A673 (cell line): ENCODE measurements at places on chromosomes 3 and 15. TPM values are rescaled to one million over a fixed set of nuclear protein-coding genes. Genes with fewer than 3 reads are reported as not detected.

The GOLGA6A gene
- not detected in 2 replicates for total RNA-seq

The CLDN16 gene
- 0.09 and 0.50 TPM in 2 replicates for total RNA-seq

The PRICKLE2 gene
- total RNA-seq = 0.04 TPM in 1 of 2 replicates, not detected in the other

The SPINK8 gene
- not detected in 2 replicates for total RNA-seq

The SCAANT1 gene
- not detected in 2 replicates for total RNA-seq

The CIDEC gene
- total RNA-seq = not detected in 2 replicates

The RBP2 gene
- total RNA-seq = not detected in 2 replicates

The TF gene
- 0.11 and 0.13 TPM in 2 replicates for total RNA-seq

The ECT2 gene
- total RNA-seq = 98.5 and 102 TPM in 2 replicates

The GTF2E1 gene
- 21.7 and 24.3 TPM in 2 replicates for total RNA-seq

The GATM gene
- 9.5 and 11.0 TPM in 2 replicates for total RNA-seq

The GHSR gene
- not detected in 2 replicates for total RNA-seq

The AHSG gene
- 3.2 and 4.9 TPM in 2 replicates for total RNA-seq

The CPLX3 gene
- total RNA-seq = 0.17 and 0.28 TPM in 2 replicates

The CELF6 gene
- total RNA-seq = not detected in 2 replicates

The CACNA2D3 gene
- not detected in 2 replicates for total RNA-seq

DNA sequence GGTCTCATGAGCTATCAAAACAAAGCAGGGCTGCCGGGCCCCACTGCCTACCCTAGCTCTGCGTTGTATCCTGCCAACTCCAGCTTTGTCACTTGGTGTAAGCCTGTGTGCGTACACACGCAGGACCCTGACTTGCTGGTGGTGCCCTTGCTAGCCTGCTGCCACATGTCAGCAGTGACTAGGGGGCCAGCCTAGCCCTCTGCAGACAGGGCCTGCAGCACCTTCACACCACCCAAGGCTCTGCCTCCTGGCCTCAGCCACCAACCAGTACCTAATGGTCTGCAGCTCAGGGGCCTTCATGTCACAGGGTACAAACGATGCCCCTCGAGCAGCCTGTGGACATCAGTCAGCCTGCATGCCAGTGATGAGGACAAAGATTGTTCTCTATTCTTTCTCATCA, 30.1 kb upstream of the DUSP7 start:
- H3K4me1 ChIP-seq = no peaks in the 10 kb centered on the region
- H3K4me3 ChIP-seq = no peak overlapping the region
- H3K27ac ChIP-seq = no peak overlapping the region
- no peak for DNase-seq

DNA sequence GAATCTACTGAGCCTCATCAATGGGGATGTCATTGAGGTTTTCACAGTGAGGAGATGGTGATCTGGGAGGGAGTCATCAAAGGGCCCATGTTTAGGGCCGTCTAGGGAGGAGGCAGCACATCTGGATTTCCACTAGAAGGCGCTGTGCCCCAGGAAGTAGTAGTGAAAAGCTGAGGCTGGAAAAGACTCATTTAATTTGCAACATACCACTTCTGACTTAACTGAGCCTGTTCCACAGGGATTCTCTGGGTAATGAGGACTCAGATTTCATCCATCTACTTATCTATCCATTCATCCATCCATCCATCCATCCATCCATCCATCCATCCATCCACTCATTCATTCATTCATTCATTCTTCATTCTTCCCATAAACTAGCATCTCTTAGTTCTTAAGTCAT, 17.4 kb upstream of the SHF start:
- no peaks in the 10 kb centered on the region for H3K4me1 ChIP-seq
- DNase-seq = peak; percentile 85
- H3K27me3 ChIP-seq = no peaks in the 10 kb centered on the region
- no peak overlapping the region for H3K27ac ChIP-seq
- no peak overlapping the region for H3K4me3 ChIP-seq

DNA sequence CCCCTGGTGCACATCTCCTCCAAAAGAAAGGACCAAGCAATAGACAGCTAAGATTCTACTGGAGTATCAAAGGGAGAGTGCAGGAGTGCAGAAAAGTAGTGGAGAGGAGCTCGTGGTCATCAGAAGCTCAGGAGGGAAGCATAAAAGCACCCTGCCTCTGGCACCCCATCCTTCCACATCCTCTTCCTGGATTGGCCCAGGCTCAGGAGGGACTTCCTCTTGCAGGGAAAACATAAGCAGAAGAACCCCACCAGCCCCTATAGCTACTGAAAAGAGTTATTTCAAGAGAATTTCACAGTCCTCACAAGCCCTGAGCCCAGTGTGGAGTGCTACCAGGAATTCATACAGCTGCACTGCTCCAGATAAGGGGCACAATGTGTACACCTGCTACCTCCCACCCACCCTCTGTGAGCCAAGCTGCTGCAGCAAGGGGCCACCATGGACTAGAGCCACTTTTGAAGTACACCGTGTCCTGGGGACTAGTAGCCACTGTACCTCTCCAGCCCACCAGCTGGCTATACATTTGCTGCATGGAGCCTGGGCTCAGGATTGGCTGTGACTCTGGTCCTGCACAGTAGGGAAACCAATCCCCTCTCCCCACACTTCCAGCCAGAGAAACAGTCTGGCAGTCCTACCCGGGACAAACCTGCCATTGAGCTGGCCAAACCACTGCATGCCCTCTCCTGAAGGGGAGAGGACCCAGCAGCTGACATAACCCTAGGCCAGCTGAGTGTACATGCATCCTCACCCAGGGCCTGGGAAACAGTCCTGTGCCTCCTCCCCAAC, 43.0 kb downstream of the CD200R1 start:
- no peak overlapping the region for H3K27ac ChIP-seq
- no peaks in the 10 kb centered on the region for H3K4me1 ChIP-seq
- H3K36me3 ChIP-seq = no peaks in the 10 kb centered on the region
- H3K4me3 ChIP-seq = no peak overlapping the region

GRCh38 chr3:131114256-131114655, 87.6 kb downstream of the NEK11 start:
- no peaks in the 10 kb centered on the region for H3K36me3 ChIP-seq
- H3K27ac ChIP-seq = no peak overlapping the region
- H3K27me3 ChIP-seq = no peaks in the 10 kb centered on the region
- no peak for DNase-seq

DNA sequence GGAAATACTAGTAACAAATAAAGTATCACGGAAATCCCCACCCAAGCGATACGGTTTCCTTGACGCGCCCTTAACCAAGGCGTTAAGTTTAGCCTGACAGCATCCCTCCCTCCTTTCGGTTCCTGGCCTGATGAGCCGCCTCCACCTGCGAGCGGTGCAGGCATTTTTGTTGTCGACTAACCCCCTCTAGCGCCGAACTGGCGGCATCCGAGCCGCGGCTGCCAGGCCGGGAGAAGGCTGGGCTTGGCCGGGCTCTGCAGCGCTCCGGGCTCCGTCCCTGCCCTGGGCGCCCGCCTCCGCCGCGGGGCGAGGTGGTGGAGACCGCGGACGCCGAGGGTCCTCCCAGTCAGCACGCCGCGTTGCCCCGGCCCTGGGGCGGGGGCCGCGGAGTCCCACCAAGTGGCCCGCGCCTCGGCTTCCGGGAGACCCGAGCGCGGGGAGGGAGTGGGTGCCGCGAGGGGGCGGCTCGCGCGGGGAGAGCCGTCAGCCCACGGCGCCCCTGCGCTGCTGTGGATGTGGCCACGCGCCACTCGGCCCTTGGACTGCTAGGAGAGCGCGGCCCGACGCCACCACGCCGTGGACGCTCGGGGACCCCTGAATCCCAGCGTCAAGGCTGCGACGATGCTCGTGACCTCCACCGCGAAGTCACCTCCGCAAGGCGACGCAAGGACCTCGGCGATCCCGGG, 1.1 kb upstream of the EPHA6 start:
- H3K4me3 ChIP-seq = peak overlapping the region; percentile 44
- peaks cover 47% of the 10 kb centered on the region for H3K27me3 ChIP-seq
- no peaks in the 10 kb centered on the region for H3K36me3 ChIP-seq
- peaks cover 16% of the 10 kb centered on the region for H3K4me1 ChIP-seq

DNA sequence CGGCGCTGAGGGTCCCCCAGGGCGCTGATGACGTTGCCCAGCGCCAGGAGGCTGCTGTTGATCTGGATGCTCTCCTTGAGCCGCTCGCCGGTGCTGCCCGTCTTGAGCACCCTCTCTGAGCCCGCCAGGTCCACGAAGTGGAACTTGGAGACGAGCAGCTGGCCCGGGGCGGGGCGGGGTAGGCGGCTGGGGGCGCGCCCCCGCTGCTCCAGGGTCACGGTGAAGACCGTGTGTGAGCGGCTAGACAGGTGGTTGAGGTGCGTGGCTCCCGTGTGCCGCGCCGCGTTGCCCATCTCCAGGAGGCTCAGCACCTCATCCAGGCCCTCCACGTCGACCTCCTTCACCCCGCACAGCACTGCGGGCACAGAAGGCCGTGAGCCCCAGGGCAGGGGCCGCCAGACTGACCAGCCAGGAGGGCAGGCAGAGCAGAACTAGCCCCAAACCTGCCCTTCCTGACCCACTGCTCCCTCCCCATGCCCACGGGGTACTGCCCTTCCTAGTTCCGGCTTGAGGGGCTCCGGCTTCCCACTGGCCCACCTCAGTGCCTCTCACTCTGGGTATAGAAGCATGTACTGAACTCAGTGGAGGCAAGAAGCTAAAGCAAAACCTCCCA, 6.1 kb downstream of the KIF7 start:
- no peaks in the 10 kb centered on the region for H3K27me3 ChIP-seq
- H3K4me3 ChIP-seq = no peak overlapping the region

- no peak overlapping the region for H3K27ac ChIP-seq
- no peaks in the 10 kb centered on the region for H3K36me3 ChIP-seq
- H3K4me1 ChIP-seq = peaks cover 9% of the 10 kb centered on the region
- H3K27me3 ChIP-seq = no peaks in the 10 kb centered on the region
- H3K4me3 ChIP-seq = no peak overlapping the region
Measured at GRCh38 chr3:127763816-127764215, 58.5 kb downstream of the MGLL start.

DNA sequence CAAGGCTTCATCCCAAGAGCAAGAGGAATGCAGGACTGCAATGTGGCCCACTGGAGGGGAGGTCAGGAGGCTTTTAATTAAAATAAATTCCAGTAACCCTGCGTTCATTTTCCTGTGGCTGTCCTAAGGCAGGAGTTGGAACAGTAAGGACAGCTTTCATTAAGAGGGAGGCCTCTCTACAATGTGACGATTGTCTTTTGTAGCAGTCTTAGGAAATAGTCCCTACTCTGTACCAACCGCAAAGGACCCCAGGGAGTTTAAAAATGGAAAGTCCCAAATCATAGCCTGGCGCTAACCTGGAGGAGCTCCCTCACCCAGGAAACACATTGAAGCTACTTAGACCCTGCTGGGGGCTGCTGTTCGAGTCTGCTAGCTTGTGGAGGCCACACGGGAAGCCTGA, 62.8 kb downstream of the SYNM start:
- no peak overlapping the region for H3K27ac ChIP-seq
- no peak overlapping the region for H3K4me3 ChIP-seq
- H3K36me3 ChIP-seq = no peaks in the 10 kb centered on the region
- no peaks in the 10 kb centered on the region for H3K4me1 ChIP-seq
- H3K27me3 ChIP-seq = no peaks in the 10 kb centered on the region

GRCh38 chr3:69080233-69080920, at the start of gene UBA3:
Gene UBA3 (minus strand): TSS chr3:69080365. CDS start chr3:69080353, 12 bp downstream.
- H3K27me3 ChIP-seq = no peaks in the 10 kb centered on the region
- H3K4me1 ChIP-seq = peaks cover 27% of the 10 kb centered on the region
- peak within 1 kb of the TSS; percentile 77 for H3K27ac ChIP-seq
- H3K36me3 ChIP-seq = no peaks in the 10 kb centered on the region
- DNase-seq = peak; percentile 84

DNA sequence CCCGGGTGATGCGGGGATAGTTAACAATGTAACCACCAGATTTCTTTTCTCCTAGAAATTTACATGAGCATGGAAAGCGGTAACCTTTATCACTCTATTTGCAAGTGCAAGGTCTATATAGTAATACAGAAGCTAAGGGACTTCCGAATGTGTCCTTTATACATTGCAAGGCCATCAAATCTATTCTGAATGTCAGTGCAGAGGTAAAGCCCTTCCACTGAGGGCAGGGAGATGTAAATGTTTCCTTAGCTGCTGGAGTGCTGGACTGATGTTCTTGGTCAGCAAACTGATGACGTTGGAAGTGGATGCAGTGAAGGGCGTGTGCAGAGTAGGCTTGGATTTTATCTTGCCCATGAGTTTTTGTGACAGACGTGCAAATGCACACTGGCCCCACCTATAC, 6.2 kb downstream of the ALDH1A3 start:
- no peak overlapping the region for H3K4me3 ChIP-seq
- peaks cover 20% of the 10 kb centered on the region for H3K27me3 ChIP-seq
- no peak overlapping the region for H3K27ac ChIP-seq
- no peaks in the 10 kb centered on the region for H3K4me1 ChIP-seq
- no peaks in the 10 kb centered on the region for H3K36me3 ChIP-seq
- DNase-seq = no peak

GRCh38 chr15:39639037-39639436, 58.2 kb downstream of the THBS1 start:
- no peak overlapping the region for H3K27ac ChIP-seq
- no peak overlapping the region for H3K4me3 ChIP-seq
- peaks cover 10% of the 10 kb centered on the region for H3K4me1 ChIP-seq
- H3K36me3 ChIP-seq = no peaks in the 10 kb centered on the region
- no peaks in the 10 kb centered on the region for H3K27me3 ChIP-seq
- DNase-seq = no peak

DNA sequence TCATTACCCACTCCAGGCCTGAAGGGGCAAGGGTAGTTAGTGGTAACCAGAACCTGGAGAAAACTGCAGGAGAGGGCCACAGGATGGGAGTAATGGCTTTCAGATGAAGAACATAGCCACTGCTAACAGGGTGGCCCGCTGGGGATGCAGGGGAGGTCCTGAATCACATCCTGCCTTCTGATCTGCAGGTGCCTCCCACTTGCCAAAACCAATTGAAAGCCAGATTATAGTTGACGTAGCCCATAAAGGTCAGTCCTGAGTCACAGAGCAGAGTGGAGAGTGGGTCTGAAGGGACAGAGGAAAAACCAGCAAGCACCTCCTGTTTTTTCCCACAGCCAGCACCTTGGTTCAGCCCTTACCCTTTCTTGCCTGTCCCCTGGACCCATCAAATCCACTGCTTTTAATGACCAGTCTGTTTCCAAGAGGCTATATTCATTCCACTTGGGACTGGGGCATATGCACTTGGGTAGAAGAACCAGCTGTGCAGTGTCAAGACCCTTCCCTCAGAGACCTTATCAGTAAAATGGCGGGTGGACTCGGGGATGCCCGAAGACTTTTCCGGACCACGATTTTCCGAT, 646 bp upstream of the SLC35G2 start:
- H3K36me3 ChIP-seq = no peaks in the 10 kb centered on the region
- H3K27ac ChIP-seq = peak overlapping the region; percentile 87
- peak; percentile 57 for DNase-seq
- H3K4me1 ChIP-seq = peaks cover 18% of the 10 kb centered on the region
- H3K27me3 ChIP-seq = no peaks in the 10 kb centered on the region

GRCh38 chr3:117104381-117104780, 394.8 kb downstream of the TUSC7 start:
- no peak for DNase-seq
- no peak overlapping the region for H3K27ac ChIP-seq
- no peaks in the 10 kb centered on the region for H3K27me3 ChIP-seq
- no peak overlapping the region for H3K4me3 ChIP-seq
- H3K4me1 ChIP-seq = no peaks in the 10 kb centered on the region

DNA sequence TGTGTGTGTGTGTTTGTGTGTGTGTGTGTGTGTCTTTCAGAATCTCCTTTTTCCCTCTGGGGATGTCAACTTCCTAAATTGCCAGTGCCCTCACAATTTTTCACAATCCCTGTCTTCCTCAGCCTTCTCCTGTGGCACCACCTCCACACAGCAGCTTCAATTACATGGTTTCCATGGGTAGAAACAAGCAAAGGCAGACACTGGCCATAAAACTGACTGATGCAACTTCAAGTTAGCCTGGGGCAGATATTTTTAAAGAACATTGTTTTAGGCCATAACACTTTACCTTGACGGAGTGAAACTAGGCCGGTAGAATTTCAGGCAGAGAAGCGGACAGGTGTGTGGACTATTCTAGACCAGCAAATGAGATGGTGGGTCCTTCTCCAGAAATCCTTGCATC, 405.8 kb upstream of the SUCLG2 start:
- no peaks in the 10 kb centered on the region for H3K36me3 ChIP-seq
- no peak for DNase-seq
- no peaks in the 10 kb centered on the region for H3K4me1 ChIP-seq
- H3K27ac ChIP-seq = no peak overlapping the region
- no peak overlapping the region for H3K4me3 ChIP-seq
- no peaks in the 10 kb centered on the region for H3K27me3 ChIP-seq
